Activated CD8-positive, alpha-beta T cell treated with anti-CD3 and anti-CD28 coated beads, Interleukin-2, amount 10 ng/mL, durations not matched to agents 7 days and 5 days (primary cell): ENCODE measurements at places on chromosomes 4 and X. TPM values are rescaled to one million over a fixed set of nuclear protein-coding genes. Genes with fewer than 3 reads are reported as not detected.

SERPINA7 gene
- total RNA-seq = not detected

XAGE1A gene
- total RNA-seq = not detected

IRAK1 gene
- total RNA-seq = 165 TPM

TMPRSS11D gene
- not detected for total RNA-seq

ZNF185 gene
- total RNA-seq = 0.84 TPM

ODAPH gene
- not detected for total RNA-seq

APELA gene
- not detected for total RNA-seq

DNA sequence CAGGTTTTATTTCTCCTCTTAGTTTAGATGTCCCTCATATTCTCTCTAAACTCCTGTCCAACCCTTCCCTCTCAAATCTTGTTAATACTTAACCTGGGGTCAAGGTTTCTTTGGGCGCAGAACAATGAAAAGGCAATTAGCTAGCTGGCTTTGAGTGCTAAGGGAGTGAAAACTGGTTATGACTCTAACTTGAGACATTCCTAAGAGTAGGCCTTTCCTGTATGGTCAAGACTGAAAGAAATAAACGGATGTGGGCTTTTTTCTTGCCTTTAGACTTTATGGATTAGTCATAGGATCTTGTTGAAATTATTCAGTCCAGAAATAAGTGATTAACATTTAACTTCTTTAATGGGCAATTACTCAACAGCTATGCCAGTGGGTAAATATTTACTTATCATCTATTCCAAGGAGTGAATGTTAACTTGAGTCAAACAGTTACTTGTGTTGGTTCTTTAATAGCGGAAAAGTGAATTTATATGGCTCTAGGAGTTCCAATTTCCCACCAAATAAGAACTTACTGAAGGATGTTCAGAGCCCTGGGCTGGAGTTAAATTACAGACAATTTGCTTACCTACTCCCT is 141.7 kb upstream of the SCML1 start:
- no peak for DNase-seq

DNA sequence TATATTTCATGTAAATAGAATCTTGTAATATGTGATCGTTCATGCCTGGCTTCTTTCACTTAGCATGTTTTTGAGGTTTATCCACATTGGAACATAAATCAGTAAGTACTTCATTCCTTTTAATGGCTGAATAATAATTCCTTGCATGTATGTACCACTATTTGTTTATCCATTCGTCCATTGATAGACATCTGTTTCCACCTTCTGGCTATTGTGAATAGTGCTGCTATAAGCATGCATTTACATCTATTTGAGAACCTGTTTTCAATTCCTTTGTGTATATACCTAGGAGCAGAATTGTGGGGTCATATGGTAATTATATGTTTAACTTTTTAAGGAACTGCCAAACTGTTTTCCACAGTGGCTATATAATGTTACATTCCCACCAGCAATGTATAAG is 356.7 kb upstream of the DIPK2B start:
- no peak for DNase-seq

DNA sequence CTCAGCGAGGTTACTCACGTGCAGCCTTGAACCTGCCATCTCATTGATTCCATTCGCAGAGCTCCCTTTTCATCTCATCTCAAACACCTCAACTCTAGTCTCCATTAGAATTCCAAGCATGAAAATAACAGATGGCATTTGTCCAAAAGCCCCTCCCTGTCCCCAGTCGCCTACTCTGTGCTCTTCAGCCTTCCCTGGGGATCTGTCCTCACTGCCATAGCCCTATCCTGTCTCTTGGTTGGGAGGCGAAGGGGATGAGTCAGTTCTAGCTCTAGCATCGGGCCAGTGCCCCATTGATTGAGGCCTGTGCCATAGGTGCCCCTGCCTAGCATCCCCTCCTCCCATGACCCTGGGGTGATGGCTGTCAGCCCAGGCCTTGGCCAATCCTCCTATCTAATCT is 134.0 kb upstream of the PJA1 start:
- DNase-seq = no peak

DNA sequence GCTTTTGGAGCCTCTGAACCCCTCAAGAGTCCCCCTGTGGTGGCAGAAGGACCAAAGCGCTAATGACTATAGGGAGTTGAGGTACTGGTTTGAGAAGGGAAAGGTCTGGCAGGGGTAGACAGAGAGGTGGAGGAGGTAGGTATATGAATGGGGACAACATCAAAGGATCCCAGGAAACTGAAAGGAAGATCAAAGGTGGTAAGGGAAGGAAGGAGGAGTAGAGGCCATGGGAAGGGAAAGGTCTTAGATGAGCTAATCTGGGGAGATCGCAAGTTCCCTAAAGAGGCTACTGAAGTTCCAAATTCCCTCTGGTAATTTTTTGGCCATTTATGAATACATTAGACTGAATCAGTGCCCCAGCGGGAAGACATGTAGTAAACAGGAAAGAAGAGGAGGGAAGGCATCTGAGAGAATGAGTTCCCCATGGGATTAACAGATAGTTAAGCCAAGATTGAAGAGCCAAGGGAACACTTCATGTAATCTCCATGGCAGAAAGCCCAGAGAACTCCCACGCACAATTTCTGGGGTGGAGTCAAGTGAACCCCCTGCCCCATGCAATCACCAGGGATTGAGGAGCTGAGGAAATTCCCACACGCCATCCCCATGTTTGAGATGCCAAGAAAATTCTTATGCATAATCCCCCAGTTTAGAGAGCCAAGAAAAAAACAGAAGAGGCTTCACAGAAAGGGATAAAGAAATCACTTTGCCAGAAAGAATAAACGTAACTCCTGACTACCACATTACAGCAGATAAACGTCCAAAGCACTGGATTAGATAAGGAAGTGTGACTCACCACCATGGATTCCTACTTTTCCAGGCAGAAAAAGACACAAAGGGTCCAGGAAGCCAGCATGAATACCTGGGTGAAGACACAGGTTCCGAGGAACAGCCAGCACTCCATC is 25.8 kb downstream of the ZNF630 start:
- DNase-seq = no peak

DNA sequence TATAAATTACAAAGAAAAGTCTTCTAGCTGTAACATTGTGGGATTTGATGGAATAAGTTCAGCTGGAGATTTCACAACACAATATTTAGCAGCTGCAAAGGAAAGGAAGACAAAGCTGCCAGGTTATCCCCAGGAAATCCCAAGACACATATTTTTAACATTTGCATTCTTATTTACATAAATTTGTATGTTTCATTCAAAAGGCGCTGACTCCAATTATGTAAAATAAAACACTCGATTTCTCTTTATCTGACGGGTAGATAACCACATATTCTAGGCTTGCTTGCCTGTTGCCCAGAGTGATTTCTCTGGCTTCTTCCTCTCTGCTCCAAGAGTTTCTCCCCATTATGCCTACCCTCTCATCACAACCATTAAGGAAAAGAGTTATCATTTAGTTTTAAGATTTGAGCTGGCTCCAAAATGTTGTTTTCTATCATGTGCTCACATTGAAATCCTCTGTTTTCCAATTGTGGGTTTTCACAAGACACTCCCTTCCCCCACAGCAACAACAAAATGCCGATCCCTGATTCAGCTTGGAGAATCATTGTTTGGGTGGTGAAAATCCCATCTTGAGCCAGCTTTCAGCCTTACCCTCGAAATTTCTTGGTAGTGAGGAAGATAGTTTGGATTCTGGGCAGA is 128.2 kb upstream of the RASGEF1B start:
- no peak for DNase-seq

DNA sequence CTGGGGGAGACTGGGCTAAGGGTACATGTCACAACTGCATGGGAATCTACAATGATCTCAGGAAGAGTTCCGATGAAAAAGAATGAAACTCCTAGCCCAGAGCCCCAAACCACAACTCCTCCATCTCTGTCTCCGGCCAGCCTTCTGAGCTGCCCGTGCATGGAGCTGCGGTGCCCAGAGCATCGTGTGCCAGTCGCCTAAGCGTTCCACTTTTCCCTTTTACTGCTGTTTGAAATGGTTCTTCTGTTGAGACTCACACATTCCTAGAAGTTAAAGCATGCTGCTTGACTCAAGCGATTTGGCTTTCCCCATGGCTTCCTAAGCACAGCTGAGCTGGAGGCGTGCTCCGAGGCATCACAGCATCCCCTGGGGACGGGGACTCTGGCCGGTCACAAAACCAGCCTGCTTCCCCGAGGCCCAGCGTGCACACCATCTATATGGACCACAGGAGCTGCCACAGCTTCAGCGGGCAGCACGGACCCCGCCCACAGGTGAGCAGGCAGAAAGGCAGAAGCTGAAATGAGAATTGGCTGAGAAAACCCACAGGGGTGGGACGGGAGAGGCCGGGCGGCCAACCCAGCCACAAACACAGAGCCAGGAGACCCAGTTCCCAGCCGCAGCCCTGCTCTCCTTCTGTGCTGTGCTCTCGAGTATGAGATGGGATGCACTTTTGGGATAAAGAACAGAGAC is 5.0 kb downstream of the CCNQ start:
- no peak for DNase-seq

GRCh38 chr4:336099-336892 is 1.3 kb upstream of the ZNF141 start:
- no peak for DNase-seq

GRCh38 chr4:83075311-83076095 is 39.0 kb downstream of the PLAC8 start:
- no peak for DNase-seq

DNA sequence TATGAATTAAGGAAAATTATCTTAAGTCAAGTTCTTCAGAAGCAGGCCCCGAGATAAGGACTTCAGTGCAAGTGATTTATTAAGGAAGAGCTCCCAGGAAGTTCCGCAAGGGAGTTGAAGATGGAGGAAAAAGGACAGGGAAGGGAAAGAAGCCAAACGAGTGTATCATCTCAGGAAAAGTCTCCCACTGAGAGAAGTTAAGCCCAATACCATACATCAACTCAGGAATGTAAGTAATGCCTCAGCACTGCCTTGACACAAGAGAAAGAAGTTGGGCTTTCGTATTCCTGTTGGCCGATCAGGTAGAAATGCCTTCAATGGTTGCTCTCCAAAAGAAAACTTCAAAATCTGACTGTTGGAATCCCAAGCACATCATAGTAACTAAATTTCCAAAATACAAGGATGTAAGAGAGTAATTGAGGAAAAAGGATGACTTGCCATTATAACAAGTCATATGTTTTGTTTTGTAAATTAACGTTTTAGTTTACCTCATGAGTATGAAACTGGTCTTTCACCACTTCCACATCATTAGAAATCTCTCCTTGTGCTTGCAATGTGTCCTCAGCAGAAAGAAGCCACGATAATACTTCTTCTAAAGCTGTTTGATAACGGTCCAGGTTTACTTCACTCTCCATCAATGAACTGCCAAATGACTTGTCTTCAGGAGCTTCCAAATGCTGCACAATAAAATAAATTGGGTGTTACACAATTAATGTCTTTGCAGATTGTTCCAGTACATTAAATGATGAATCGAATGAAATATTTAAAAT is 566.7 kb downstream of the DMD start:
- no peak for DNase-seq

GRCh38 chrX:115177932-115178331 is 11.3 kb upstream of the RBMXL3 start:
- no peak for DNase-seq

GRCh38 chr4:56744030-56744429 is 62.9 kb upstream of the HOPX start:
- DNase-seq = no peak

DNA sequence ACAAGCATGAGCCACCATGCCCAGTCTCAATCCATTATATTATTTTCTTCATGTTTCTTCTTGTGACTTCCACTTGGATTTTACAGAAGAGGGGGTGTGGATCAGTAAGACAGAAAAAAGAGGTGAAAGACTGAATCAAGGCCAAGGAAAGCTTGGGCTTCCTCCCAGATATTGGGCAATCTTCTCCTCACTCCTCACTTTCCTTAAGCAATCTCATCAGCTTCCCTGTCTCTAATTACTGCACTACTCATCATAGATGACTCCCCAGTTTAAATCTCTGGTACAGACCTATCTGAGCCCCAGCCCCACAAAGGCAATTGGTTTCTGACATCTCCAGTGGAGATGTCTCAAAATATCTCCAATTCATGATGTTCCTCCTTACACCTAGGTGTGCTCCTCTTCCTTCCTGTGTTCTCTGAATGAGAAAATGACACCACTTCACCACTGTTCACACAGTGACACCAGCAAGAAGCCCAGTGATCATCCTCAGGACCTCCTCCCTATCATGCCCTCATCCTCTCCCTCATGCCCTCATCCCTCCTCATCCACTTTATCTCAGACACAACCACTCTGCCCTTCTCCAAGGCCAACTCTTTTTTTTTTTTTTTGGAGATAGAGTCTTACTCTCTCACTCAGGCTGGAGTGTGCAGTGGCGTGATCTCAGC is 44.8 kb upstream of the HERC6 start:
- DNase-seq = no peak

DNA sequence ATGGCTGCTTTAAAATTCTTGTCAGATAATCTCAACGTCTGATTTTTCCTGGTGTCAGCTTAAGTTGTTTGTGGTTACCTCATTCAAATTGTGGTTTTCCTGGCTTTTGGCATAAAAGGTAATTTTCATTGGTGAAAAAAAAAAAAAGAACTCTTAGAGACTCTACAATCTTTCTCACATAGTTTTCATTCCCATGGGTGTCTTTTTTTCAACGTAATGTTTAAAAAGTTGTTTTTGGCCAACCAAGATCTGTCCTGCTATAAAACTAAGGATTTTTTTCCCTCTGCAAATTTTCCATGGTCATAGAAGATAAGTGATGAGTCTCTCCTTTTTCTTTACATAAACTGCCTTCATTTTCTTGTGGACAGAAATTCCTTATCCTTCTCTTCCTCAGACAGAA is 28.9 kb upstream of the RPS6KA6 start:
- DNase-seq = no peak

GRCh38 chr4:155140889-155141288 is 67.5 kb upstream of the NPY2R start:
- no peak for DNase-seq

- DNase-seq = no peak
Observed at GRCh38 chrX:152960115-152960514, 33.8 kb downstream of the PNMA5 start.

GRCh38 chr4:60562334-60562733 is 637.8 kb upstream of the ADGRL3 start:
- no peak for DNase-seq

GRCh38 chrX:72238183-72238582 is 644 bp downstream of the ERCC6L start:
- DNase-seq = no peak

GRCh38 chrX:118207831-118208453 is 91.3 kb upstream of the KLHL13 start:
- no peak for DNase-seq

- DNase-seq = no peak
Observed at GRCh38 chr4:34066126-34066525, 2178.2 kb downstream of the ARAP2 start.
